ENCODE measurements at places on chromosomes 16 and 17.

- peak; percentile 28 for DNase-seq
Observed at GRCh38 chr16:67939507-67940445, 3.1 kb upstream of the PSMB10 start.

DNA sequence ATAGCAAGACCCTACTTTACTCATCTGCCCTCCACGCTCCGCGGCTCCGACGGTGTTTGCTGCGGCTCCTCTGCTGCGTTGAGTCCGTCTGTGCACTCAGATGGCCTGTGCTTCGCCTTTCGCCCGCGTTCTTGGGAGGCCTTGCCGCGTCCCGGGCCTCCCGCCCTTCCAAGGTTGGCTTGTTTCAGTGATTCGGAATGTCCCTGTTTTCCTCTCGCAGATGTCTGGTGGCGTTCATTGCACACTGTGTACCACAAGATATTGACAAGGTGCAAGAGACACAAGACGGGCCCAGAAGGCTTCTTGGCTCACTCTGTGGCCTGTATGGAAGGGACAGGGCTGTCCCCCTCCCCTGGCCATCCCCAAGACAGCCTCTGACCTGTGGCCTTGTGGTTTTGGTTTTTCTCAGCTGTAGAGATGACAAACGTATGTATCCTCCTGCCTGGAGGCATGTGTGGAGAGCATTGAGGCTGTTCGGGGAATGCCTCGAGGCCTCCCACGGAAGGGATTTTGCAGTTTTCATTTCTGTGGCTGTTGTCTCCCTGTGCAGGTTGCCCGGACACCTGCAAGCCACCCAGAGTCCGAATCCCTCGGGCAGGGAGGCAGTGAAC lies 15.4 kb downstream of the MGRN1 start:
- no peak for DNase-seq

DNA sequence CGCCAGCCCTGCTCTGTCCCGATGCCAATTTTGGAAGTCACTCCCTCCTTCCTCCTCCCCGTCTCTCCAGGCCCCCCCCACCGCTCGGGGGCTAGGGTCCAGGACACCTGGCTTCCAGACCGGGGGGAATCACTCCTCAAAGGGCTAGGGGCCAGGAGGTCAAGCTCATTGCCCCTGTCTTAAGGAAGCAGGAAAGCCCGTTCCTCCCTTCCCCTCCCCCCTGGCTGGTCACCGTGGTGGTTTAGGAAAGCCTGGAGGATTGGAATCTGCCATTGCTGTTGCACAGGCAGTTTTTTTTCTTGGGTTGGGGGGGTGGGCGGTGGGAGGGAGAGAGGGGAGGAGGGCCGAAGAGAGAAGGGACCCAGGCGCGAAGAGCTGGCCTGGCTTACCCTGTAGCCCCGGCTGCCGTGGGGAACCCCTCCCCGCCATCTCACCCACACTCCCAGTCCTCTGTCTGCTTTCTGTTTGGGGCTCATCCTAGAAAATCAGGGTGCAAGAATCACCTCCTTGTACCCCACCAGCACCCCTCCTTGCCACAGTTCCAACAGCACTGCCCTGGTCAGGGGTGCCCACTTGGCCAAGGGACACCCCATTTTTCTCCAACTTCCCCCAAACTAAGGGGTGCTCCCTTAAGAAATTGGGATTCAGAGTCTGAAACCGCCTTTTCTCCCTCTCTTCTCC lies 2.9 kb upstream of the BCL6B start:
- DNase-seq, result no peak

- no peak for DNase-seq
Observed at GRCh38 chr17:15998031-15998562, 1.4 kb downstream of the ZSWIM7 start.

DNA sequence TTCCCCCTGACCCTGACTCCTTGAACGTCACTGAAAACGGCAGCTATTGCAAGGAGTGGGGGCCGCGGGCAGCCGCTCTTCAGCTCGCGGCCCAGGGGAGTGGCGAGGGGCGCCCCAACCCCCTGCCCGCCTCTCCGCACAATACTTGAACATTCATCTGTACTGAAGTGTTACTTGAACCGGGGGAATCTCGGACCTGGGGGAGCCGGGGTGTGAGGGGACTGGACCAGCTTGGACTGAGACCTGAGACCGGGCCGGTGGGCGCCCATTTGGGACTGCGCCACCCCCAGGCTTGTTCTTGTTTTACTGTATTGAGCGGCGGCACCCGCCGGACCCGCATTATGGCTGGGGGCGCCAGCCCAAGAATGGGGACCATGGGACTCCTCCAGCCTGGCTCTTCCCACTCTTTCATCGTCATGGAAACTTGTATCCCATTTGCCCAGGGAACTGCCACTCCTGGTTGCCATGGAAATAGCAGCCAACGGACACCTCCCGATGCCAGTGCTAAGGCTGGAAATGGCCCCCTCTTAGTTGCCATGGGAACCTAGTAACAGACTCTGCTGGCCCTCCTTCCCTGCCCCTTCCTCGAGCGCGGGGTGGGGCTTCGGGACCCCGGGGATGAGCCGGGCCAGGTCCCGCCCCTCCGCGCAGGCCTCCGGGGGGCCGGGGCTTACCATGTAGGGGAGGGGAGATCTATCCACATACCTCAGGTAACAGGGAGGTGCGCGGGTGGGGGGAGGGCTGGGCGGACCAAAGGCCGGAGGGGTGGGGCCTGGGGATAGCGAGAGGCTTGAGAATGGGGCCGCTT lies 805 bp upstream of the ORAI3 start:
- no peak for DNase-seq

- DNase-seq, result no peak
Observed at GRCh38 chr17:41061964-41062363, 2.0 kb upstream of the KRTAP2-3 start.

DNA sequence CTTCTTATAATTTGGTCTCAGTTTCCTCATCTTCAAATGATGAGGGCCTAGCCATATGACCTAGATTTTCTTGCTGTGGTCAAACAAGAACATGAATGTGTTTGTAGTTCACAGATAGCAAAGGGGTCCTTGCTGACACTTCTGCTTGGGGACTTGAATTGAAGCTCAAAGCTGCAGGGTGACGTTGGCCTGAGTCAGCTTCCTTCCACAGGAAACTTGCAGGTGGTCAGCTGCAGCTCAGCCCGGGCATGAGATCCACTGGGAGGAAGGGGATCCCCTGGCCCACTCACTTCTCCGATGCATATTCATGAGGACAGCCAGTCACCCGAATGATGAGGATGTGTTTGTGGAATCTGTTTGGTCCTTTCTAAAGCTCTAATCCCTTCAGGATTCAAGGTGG lies 42.6 kb upstream of the AXIN2 start:
- DNase-seq, result no peak

DNA sequence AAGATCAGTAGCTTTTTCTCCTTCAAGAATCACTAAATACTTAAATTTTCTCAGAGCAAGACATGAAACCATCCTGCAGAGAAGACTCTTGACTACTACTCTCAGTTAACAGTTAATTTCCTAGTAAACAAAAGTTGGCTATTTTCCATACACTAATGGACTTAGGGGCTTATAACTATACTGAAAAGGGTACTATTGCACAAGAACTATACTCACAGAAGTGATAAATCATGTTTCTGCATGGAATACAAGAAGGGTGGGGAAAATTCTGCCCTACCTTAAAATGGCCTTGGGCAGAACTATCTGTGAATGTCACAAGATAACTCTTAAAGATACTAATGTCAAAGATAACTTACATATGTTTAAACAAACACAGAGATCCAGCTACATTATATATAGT lies 12.5 kb downstream of the ZNF652 start:
- no peak for DNase-seq
